DMS 273 treated with DMSO at 0.1 percent for 48 hours (cell line): ENCODE measurements at places on chromosomes 2 and 18.

GRCh38 chr2:5319493-5319892 is 372.7 kb upstream of the SOX11 start:
- no peak for DNase-seq

GRCh38 chr2:209845666-209846065 is 74.0 kb downstream of the UNC80 start:
- no peak for DNase-seq

- no peak for DNase-seq
These were observed 27.4 kb downstream of the EVX2 start for GRCh38 chr2:176056406-176056805.

DNA sequence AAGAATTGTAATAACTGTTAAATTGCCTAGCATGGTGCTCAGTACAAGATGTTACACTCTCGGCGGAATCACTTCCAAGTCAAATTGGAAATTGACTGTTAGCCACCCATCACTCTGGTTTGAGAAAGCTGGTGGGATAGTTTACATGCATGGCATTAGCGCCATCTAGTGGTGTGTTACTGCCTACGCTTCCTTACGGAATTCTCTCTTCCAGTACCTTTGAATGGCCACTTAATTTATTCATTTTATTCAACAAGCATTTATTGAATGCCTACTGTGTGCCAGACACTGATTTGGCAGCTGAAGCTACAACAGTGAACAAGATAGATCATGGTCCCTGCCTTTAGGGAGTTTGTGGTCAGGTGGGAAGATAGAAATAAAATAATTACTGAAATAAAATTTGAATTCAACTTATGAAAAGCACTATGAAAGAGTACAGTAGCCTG is 171.2 kb downstream of the TMEM247 start:
- DNase-seq, result peak; percentile 64

DNA sequence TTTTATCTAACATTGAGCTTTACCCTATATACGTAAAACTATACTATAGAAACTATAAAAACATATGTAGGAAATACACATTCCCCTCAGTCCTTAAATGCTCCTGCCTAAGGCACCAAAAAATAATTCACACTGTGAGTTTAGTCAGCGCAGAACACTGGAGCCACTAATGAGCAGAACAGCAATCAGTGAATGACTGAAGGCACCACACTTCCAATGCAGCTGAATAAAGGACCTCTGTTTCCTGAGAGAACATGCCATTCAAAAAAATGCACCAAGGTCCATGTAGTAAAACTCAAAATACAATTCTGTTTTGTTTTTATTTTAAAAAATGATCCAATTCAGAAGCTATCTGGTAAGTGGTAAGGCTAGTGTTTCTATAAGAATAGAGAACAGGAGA is 1280.6 kb upstream of the NRXN1 start:
- no peak for DNase-seq

DNA sequence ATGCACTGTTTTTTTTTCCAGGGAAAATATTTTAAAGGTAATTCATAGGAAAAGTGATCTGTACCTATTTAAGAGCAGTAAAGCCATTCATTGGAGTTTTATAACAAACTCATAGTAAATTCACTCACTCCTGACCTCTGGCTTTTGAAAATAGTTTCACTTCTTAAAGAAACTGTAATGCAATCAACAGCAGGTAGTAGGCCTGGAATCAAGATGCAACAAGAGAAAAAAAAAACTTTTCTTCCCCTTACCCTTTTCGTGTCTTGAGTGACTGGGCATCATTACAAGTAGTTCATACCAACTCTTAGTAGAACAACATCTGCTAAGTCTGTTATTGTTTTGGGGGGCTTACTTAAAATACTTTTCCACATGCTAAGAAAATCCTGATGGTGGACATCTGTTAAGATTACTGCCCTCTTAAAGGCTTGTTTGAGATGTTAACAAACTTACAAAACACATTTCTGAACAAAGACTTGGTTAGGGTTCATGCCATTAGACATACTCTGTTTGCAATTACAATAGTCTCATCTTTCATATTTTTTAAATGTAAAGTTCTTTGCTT is 164.1 kb upstream of the FOSL2 start:
- DNase-seq, result no peak

GRCh38 chr2:161173541-161174194 is 13.4 kb downstream of the TANK start:
- DNase-seq, result no peak

- no peak for DNase-seq
These were observed 92.1 kb downstream of the LYPD6 start for GRCh38 chr2:149422337-149422990.
